ENCODE measurements at places on chromosomes 16 and 17. TPM values are rescaled to one million over a fixed set of nuclear protein-coding genes. Genes with fewer than 3 reads are reported as not detected.

DNA sequence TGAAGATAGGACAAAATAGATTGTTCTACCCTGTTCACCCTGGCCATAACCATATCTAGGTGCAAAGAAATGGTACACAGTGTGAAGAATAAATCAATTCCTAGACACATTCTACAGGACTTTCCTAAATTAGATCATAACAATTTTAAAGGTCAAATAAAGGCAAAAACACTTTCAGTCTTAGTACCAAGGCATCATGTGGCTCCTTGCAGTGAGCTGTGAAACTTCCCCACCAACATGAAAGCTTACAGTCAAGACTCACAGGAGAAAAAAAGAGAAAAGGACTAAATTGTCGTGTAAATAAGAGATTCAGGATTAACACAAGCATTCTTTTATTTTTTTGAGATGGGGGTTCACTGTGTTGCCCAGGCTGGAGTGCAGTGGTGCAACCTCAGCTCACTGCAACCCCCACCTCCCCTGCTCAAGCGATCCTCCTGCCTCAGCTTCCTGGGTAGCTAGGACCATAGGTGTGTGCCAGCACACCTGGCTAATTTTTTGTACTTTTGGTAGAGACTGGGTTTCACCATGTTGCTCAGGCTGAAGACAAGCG lies 14.2 kb downstream of the NSMCE1 start:
- peak overlapping the region; percentile 88 for H3K27ac ChIP-seq
- H3K4me1 ChIP-seq, result peaks cover 52% of the 10 kb centered on the region
- peak overlapping the region; percentile 72 for H3K4me3 ChIP-seq
- no peak for DNase-seq

DNA sequence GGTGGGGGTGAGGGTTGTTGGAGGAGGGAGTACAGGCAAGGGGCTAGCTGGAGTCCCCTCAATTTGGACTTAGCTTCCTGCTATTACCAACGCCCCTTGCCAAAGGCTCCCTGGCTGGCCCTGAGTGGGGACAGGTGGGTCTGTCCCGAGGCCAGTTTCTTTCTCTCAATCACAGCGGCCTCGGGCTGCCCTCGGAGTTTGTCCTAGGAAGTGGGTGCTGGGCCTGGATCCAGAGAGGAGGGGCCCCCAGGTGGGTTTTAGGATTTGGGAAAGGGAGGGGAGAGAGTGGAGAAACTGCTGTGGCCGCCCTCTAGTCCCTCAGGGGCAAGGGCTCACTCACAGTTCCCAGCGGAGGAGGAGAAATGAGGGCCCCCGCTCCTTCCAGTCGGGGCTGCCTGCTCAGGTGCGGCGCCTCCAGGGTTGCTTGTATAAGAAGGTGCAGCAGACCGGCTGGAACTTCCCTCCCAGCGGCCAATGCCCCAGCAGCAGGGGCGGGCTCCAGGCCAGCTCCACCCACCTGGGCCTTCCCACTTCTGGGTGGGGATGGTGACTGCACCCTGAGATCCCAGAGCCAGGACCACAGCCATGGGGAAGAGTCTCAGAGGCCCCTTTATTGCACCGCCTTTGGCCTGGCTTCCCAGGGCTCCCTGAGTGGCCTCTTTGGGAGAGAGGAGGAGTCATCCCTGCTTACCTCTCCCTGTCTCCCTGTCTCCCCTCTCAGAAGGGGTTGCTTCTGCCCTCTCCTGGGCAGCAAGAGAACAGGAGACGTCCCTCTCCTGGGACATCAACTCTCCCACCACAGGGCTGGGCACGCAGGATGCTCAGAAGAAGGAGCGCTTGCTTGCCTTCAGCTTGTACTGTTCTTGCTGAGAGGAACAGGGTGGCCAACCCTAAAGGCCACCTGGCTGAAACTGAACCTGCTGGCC lies 112.0 kb upstream of the SMURF2 start:
- no peaks in the 10 kb centered on the region for H3K4me1 ChIP-seq
- DNase-seq, result no peak
- no peak overlapping the region for H3K27ac ChIP-seq
- H3K36me3 ChIP-seq, result no peaks in the 10 kb centered on the region

DNA sequence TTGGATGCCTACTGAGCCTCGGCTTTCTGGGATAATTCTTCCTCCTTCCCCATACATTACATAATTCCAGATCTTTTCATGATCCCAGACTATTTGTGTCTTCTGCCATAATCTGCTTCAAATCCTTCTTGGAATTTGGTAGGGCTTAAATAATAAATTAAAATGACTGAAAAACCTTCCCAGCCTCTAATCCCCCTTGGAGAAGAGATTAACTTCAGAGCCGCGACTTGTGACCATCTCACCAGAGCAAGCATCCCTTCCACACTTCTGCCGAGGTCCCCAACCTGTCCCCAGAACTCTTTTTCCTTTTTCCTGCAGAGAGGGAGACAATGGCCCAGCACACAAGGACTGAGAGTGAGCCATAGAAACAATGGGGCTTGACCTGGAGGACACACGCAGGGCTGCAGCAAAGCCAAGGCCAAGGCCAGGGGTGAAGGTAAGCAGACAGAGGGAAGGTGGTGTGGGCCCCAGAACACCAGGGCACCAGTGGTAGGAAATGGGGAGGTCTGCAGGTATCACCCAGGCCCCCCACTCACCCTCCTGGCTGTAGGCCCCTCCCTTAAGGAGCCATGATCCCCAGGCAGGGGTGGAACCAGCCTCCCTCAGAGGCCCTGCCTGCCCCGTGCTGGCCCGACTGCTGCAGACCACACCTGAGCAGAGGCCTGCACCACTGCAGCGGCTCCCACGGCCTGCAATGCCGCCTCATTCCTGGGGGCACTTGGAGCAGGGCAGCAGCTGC lies 9.6 kb upstream of the BCAR1 start:
- DNase-seq, result no peak
- peaks cover 33% of the 10 kb centered on the region for H3K27me3 ChIP-seq
- no peaks in the 10 kb centered on the region for H3K36me3 ChIP-seq
- no peaks in the 10 kb centered on the region for H3K4me1 ChIP-seq
- no peak overlapping the region for H3K27ac ChIP-seq

DNA sequence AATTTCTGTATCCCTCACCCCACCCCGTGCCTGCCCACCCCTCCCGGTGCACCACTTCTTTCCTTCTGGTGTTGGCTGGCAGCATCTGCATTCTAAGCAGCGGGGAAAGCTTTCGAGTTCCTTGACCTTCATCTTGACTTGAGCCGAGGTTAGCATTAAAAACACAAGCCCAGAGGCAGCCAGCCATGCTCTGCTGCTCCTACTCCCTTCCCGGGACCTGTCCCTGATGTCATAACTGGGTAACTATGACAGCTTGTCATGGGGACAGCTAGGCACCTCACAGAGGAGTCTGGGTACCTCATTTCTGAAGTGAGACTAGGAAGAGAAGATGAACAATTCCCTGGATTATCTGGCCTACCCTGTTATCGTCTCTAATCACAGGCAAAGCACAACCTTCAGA lies at the start of gene CFAP97D1:
Gene CFAP97D1 (plus strand): TSS at position 301 of the 400 bp plus-strand sequence. CDS start 28 bp downstream, at position 329.
- H3K4me1 ChIP-seq, result no peaks in the 10 kb centered on the region
- peaks cover 37% of the 10 kb centered on the region for H3K27me3 ChIP-seq
- H3K27ac ChIP-seq, result no peak within 1 kb of the TSS
- no peak for DNase-seq
- H3K4me3 ChIP-seq, result peak within 1 kb of the TSS; percentile 59

DNA sequence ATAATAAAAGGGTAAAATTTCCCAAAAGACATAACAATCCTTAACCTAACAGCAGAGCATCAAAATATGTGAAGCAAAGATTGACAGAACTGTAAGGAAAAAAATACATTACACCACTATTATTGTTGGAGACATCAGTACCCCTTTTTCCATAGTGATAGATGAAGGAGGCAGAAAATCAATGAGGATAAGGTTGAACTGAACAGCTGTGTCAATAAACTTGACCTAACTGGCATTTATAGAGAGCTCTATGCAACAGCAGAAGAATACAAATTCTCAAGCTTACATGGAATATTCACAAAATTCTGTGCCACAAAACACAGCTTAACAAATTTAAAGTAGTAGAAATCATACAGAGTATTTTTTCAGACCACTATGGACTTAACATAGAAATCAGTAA lies 195.0 kb upstream of the ELAC2 start:
- H3K27me3 ChIP-seq, result no peaks in the 10 kb centered on the region
- no peak overlapping the region for H3K27ac ChIP-seq
- H3K4me1 ChIP-seq, result no peaks in the 10 kb centered on the region
- no peaks in the 10 kb centered on the region for H3K36me3 ChIP-seq
- no peak overlapping the region for H3K4me3 ChIP-seq

- peaks cover 7% of the 10 kb centered on the region for H3K4me1 ChIP-seq
- no peak for DNase-seq
- no peak overlapping the region for H3K4me3 ChIP-seq
- H3K36me3 ChIP-seq, result no peaks in the 10 kb centered on the region
- H3K27ac ChIP-seq, result no peak overlapping the region
- H3K27me3 ChIP-seq, result no peaks in the 10 kb centered on the region
Measured at GRCh38 chr16:57711346-57711745, 16.7 kb downstream of the DRC7 start.

DNA sequence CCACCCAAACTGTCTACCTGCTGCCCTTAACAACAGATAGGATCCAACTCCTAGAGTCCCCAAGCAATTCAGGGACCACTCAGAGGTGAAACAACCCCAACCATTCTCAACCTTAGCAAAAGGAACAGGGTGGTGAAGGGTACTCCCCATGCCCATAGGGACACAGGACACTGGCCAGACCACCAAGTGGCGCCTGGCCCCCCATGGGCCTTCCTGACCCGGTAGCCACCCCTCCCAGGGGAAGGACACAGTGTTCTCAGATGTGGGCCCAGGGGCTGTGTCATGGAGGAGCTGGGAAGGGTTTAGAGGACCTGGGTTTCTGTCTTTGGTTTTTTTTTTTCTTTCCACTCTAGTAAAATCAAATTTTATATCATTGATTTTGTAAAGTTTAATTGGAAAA lies 9.7 kb upstream of the SLC25A39 start:
- no peaks in the 10 kb centered on the region for H3K27me3 ChIP-seq
- peak; percentile 61 for DNase-seq

DNA sequence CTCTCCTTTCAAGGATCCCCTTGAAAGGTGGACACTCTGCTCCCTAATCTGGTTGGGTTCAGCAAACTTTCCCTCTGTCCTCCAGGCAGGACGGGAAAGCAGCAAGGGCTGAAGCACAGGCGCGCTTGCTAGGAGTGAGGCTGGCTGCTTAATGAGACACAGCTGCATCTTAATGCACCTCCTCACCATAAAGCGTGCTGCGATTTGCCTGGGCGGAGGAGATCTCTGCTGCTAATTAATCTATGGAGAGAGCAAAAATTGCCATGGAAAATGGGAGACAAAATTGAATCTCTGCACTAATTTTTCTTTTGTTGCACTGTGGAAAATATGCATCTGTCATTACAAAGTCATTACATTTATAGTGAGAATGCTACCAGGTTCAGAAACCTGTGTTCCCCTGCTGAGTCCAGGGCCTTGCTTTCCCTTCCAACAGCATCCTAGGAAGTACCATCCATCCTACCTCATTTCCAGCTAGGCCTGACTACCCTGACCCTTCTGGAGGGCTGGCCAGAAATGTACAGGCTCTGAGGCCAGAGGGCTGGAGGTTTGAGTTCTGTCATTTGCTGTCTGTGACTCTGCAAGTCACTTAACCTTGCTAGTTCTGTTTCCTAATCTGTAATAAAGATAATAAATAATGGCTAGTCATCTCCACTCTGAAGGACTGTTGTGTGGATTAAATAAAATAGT lies 43.5 kb upstream of the BCAR1 start:
- H3K4me1 ChIP-seq, result peaks cover 3% of the 10 kb centered on the region
- no peak for DNase-seq
- no peak overlapping the region for H3K4me3 ChIP-seq
- H3K27me3 ChIP-seq, result peaks cover 54% of the 10 kb centered on the region
- H3K36me3 ChIP-seq, result peaks cover 50% of the 10 kb centered on the region

GRCh38 chr17:33152783-33153182 lies 140.3 kb downstream of the ASIC2 start:
- no peaks in the 10 kb centered on the region for H3K36me3 ChIP-seq
- no peak overlapping the region for H3K4me3 ChIP-seq
- DNase-seq, result no peak
- no peak overlapping the region for H3K27ac ChIP-seq
- peaks cover 14% of the 10 kb centered on the region for H3K27me3 ChIP-seq

DNA sequence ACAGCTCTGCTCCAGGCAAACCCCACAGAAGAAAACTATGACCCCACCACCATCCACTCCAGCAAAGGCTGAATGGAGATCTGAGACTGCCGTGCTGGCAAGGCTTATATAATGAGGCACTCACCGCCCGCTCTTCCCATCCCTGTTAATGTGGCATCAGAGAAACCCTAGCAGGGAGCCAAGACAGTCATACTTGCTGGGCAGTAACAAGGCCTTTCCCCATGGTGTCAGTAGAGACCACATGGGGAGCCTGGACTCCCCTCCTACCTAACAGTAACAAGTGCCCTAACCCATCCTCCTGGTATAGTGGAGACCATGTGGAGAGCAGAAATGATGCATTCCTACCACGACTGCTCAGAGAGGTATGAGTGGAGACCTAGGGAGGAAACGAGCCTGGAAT lies 235.2 kb downstream of the C16orf78 start:
- no peaks in the 10 kb centered on the region for H3K4me1 ChIP-seq
- no peak overlapping the region for H3K27ac ChIP-seq
- peaks cover 37% of the 10 kb centered on the region for H3K27me3 ChIP-seq
- no peak overlapping the region for H3K4me3 ChIP-seq
- no peaks in the 10 kb centered on the region for H3K36me3 ChIP-seq
- DNase-seq, result no peak

- peaks cover 6% of the 10 kb centered on the region for H3K4me1 ChIP-seq
- DNase-seq, result no peak
- H3K27me3 ChIP-seq, result no peaks in the 10 kb centered on the region
- no peaks in the 10 kb centered on the region for H3K36me3 ChIP-seq
Measured at GRCh38 chr16:4390266-4391260, 18.9 kb downstream of the VASN start.

GRCh38 chr17:67718325-67718941 lies 697 bp downstream of the NOL11 start:
- H3K27ac ChIP-seq, result peak overlapping the region; percentile 99
- peak; percentile 74 for DNase-seq
- H3K4me1 ChIP-seq, result peaks cover 25% of the 10 kb centered on the region
- peaks cover 2% of the 10 kb centered on the region for H3K27me3 ChIP-seq

GRCh38 chr17:79630821-79631639 lies 20.2 kb upstream of the RBFOX3 start:
- no peak overlapping the region for H3K27ac ChIP-seq
- peaks cover 11% of the 10 kb centered on the region for H3K27me3 ChIP-seq
- no peak overlapping the region for H3K4me3 ChIP-seq

MAPT gene
- total RNA-seq, result 0.14 TPM

UMOD gene
- not detected for total RNA-seq

SLC5A11 gene
- total RNA-seq, result 0.81 TPM

AGRP gene
- total RNA-seq, result not detected

ZPBP2 gene
- not detected for total RNA-seq

KRT33B gene
- total RNA-seq, result not detected

GRB7 gene
- 0.36 TPM for total RNA-seq

ADORA2B gene
- 0.95 TPM for total RNA-seq

KRTAP3-2 gene
- total RNA-seq, result not detected

DHRS11 gene
- 5.2 TPM for total RNA-seq

Data from natural killer cell treated with Interleukin-12 subunit alpha and Interleukin-12 subunit beta and Interleukin-15 and Interleukin-18, amount 100 ng/mL, for 72 hours (primary cell).